Activated CD4-positive, alpha-beta T cell treated with anti-CD3 and anti-CD28 coated beads for 4 hours (primary cell): ENCODE measurements at places on chromosomes 2 and 18.

DNA sequence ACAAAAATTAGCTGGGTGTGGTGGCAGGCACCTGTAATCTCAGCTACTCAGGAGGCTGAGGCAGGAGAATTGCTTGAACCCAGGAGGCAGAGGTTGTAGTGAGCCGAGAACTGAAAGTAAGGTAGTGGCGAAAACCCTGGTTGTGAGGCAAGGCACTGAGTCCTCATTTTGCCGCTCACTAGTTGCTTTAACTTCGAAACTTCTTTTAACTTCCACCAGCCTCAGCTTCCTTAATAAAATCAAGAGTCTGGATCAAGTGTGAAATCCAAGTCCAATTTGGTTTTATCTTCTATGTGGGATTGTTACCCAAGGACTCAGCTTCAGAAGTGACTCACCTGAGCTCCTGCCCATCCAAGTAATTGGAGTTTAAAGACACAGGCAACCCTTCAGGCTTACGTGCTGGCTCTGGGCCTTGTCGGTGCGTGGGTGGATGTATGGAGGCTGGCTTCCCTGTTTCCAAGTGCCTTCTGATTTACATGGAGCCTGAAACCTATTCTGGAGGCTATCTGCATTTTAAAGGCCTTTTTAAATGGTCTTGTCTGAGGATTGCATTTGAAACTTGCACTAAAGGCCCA, 374.2 kb upstream of the ID2 start:
- no peak for DNase-seq

DNA sequence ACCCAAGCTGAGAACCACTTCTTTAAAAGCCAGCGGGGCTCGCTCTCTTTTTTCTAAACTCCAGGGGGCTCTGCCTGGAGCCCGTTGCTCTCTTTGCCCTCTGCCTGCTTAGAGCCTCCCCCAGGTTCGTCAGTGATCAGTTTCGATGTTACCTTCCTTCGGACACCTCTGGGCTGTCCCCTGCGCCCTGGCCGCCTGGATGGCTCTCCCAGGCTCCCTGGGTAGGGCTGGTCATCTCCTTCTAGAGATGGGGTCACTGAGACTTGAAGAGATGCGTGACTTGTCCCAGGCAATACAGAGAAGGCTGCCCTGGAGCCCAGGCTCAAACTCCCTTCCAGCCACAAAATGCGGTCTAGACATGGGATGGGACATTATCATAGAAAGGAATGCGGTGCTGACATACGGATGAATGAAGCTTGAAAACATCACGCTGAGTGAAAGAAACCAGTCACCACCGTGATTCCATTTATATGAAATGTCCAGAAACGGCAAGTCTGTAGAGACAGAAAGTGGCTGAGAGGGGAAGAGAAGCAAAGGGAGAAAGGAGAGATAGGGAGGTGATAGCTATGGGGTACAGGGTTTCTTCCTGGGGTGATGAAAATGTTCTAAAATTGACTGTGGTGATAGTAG, 14.6 kb downstream of the KCNF1 start:
- no peak for DNase-seq

DNA sequence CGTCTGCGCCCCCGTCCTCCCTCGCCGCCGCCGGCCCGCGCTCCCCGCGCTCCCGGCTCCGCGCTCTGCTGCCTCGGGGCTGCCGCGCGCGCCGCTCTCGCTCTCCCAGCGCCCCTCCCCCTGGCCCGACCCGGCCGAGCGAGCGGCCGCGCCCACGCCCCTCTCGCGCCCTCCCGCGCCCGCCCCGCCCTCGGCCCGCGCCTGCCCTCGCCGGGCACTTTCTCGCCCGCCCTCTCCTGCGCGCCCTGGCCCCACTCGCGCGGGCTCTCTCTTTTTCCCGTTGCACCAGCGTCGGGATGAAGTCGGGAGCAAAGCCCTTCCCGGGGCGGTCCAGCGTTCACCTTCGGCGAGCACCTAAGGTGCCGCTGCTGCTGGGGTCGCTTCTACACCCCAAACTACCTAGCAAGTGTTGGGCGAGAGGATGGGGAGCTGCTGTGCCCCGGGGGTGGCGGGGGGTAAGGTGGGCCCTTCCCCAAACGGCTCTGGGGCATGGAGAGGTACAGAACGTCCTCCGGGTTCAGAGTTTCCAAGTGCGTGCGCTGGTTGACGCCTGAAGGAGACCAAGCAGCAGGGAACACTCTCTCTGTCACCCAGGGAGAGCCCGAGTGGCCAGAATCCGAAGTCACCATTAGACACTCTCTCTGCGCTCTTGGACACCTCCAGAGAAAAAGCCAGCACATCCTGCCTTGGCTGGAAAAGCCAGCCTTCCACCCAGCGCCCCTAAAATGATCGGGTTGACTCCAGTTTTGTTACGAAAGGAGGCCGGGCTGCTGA, at the start of gene COLEC12:
Gene COLEC12, minus strand, starts transcription at position 70 of the 774 bp plus-strand sequence. CDS start 187 bp downstream, outside the sequence.
- DNase-seq, result no peak

DNA sequence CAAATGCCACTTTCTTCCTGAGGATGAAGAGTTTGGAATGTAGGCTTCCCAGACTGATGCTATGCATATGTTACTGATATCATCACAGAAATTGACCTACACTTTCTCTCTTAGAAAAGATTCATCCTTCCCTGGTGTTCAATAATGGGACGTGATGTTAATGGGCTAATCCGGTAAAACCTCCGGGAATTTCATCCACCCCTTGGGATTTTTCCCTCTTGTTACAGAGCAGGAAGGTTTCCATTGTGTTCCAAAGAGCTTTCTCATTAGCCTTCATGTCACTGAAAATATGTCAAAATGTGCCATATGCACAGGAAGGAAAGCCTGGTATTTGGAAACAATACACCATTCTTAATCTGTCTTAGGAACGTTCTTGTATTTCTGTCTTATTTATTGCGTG, 20.7 kb downstream of the ALPK2 start:
- no peak for DNase-seq

GRCh38 chr2:191855382-191855781, 8.5 kb upstream of the CAVIN2 start:
- DNase-seq, result no peak

DNA sequence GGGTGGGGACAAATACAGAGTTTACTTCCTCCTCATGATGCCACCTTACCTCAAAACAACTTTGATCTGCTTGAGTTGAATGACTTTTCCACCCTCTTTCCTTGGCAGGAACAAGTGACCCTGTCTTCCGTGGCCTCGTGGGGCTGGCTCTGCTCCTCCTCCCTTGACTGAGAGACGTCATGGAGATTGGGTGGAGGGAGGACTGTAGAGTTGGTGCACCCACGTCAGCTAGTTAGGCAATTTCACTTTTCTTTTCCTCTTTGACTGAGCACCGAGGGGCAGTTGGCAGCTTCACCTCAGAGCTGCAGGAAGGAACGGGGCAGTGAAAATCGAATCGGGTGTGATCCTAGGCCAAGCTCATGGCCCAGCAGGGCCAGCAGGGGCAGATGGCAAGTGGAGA, at the start of gene SP140:
Gene SP140, plus strand, starts transcription at position 251 of the 400 bp plus-strand sequence. Its CDS starts 109 bp downstream, at position 360.
- DNase-seq, result peak; percentile 87

DNA sequence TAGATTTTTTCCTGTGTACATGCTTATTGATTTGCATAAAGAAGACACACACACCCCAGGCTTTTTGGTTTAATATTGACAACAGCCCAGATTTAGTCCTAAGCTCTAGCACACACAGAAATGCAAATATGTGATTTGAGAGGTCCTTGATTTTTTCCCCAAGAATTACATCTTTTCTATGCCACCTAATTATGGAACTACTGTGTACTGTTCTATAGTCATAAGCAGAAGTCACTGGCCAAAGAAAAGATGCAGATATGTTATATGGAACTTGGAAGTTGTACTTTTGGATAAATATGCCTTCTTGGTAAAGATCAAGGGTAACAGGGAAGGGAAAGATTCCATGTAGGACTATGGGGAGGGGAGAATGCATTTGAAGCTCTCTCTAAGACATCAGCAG, 105.6 kb downstream of the SETBP1 start:
- no peak for DNase-seq

- no peak for DNase-seq
Measured at GRCh38 chr2:96945014-96945413, 41.4 kb downstream of the FAM178B start.

GRCh38 chr2:220221992-220222391, 594.6 kb downstream of the SLC4A3 start:
- no peak for DNase-seq

GRCh38 chr2:121359716-121360565, 74.9 kb upstream of the TFCP2L1 start:
- no peak for DNase-seq

- peak; percentile 38 for DNase-seq
Measured at GRCh38 chr2:105919826-105920225, 175.1 kb downstream of the NCK2 start.

DNA sequence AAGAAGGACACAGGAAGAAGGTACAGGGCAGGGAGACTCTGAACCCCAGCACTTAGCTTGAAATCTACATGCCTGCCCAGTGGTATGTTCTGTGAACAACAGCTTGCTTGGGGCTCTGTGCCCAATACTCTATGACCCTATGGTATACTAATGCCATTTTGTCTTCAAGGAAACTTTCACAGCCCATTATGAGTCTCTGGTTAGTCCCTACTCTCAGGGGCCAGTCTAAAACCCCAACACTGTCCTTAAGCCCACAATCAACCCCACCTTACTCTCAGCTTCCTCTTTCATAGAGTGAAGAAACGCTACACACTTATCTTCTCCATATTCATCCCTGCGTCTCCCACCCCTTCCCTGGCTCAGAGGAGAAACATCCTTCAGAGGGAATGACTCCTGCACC, 16.0 kb downstream of the NEB start:
- DNase-seq, result no peak

GRCh38 chr2:38750011-38750890, 910 bp downstream of the SRSF7 start:
- DNase-seq, result peak; percentile 52

DNA sequence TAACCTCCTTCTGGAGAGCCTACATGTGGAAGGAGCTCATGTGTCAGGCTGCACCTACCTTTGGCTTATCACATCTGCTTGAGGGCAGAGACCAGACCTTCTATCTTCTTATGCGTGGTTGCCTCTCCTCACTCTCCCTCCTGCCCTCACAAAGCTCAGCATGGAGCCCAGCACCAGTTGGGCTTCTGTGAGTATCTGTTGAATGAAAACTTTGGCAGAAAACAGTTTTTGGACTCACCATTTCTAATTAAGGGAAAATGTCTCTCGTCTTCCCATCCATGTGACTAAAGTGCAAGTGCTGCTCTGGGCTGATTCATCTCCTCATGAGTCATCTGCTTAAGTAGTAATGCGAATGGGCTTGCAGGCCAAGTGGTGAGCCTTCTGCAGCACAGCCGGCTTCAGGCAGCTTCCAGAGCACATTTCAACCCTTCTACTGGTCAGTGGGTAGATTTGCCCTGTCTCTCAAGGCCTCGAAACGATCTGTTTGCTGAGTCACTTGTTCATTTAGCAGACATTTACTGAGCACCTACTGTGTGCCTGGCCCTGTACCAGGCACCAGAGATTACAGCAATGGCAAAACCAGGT, 102.6 kb downstream of the VSNL1 start:
- no peak for DNase-seq

- DNase-seq, result no peak
Measured at GRCh38 chr18:45057955-45058600, 377.4 kb downstream of the SETBP1 start.

- no peak for DNase-seq
Measured at GRCh38 chr2:220277445-220277975, 650.1 kb downstream of the SLC4A3 start.

- DNase-seq, result no peak
Measured at GRCh38 chr2:201972621-201973255, 60.9 kb upstream of the FZD7 start.

- DNase-seq, result no peak
Measured at GRCh38 chr2:134161170-134161547, 92.7 kb upstream of the MGAT5 start.

- no peak for DNase-seq
Measured at GRCh38 chr18:36460854-36461253, 163.3 kb downstream of the FHOD3 start.

GRCh38 chr2:195898505-195899191, 170.0 kb downstream of the DNAH7 start:
- DNase-seq, result no peak

GRCh38 chr2:180334514-180334913, 327.4 kb upstream of the CWC22 start:
- DNase-seq, result no peak

GRCh38 chr2:118803012-118803411, 44.4 kb downstream of the EN1 start:
- no peak for DNase-seq

DNA sequence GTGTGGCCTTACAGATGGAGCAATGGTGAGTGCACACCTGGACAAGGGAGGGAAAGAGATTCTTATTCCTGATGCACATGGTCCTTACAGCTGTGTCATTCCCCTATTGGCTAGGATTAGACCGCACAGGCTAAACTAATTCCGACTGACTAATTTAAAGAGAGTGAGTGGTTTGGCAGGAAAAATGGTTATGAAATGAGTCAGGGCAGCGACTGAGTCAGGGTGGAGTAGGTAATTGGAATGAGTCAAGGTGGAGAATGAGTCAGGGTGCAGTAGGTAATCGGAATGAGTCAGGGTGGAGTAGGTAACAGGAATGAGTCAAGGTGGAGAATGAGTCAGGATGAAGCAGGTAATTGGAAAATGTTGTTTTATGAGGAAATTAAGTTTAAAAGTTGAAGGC, 1353.7 kb upstream of the LRRTM1 start:
- no peak for DNase-seq

DNA sequence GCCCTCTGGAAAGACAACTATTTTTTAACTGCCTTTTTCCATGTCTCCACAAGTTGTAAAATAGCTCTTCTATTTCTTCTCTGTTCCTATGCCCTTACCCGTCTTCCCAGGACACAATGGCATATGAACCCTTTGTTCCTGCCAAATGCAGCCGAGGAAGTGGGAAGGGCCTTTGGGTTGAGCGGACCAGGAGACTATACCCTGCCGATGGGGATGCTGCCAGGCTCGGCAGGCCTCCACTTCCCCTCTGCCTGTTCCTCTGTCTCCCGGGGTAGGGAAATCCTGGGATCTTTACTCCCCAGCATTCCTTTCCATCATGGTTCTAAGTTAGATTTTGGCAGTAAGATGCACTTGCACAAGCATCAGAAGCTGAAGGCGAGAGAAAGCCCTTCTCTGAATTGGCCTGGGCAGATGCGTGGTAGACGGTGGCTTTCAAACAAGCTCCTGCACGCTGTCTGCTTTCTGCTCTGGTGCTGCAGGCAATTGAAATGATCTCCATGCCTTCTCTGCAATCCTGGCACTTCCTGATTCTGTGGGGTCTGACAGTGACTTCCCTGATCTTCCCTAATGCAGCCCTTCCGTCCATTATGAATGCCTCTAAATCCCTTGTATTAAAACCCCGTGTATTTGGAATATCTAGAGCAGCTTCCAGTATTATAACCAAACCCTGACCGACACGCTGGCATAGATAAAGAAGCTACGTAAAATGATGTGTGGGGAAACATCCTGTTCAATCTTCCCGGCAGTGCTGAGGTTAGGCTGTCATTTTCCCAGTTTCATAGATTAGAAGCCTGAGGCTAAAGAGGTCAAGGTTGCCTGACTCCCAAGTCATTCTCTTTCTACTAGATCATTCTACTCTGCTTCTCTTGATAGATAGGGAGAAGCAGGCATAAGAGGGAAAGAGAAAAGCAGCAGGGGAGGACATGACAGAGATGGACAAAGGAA, 69.8 kb downstream of the MCFD2 start:
- DNase-seq, result no peak

GRCh38 chr18:13207294-13207693, 11.3 kb upstream of the LDLRAD4 start:
- DNase-seq, result no peak
